B cell (primary cell): ENCODE measurements at places on chromosomes 4 and X.

GRCh38 chr4:74449571-74450297, 4.8 kb downstream of the AREG start:
- no peak for DNase-seq

DNA sequence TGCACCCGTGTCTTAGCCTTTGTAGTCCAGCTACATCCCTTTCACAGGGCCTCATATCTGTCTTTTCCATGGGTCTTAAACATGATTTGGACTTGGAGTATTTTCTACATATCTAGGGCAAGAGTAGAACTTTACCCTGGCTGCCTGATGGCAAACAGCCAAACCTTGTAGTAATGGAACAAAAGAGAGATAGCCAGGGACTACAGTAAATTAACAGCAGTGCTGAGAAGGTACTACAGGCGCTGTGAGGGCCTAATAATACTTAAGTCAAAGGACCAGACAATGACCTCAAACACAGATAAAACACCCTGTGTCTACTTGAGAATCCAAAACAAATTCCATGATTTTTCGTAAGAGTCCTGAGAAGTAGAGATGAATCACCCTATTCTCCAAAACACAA, 111.0 kb upstream of the WDR17 start:
- no peak for DNase-seq

DNA sequence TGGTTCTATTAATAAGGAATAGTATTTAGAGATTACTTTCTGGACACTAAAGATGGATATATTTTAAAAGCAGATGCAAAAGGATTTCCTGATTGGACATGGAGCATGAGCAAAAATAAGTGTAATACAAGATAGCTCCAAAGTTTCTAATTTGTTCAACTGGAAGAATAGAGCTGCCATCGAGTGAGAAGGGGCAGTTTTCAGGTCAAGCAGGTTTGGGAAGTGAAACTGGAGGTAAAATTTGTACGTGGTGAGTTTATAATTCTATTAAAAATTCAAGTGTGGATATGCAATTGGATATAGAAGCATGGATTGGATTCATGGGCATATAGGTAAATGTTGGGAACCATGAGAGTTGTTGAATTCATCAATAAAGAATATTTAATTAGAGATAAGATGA, 31.8 kb downstream of the PRDM8 start:
- DNase-seq = no peak

- no peak for DNase-seq
Observed at GRCh38 chr4:1614049-1614448, 70.1 kb downstream of the FAM53A start.

DNA sequence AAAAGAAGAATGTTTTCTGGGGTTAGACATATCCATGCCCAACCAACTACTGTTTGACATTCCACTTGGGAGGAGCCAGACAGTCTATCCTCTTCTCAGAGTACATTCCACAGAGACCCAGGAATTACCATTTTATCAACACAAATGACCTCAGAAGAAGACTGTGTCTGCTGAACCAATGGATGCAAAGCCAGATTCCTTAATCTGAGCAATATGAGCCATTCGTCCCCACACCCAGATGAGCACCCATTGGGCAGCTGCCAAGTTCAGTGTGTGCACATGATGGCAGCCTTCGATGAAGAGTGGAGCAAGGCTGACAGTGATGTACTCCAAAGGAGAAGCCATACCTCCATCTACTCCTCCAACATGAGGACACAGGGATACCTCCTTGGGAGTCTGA, 111.3 kb downstream of the ZNF674 start:
- no peak for DNase-seq

GRCh38 chr4:114807759-114808404, 209.3 kb downstream of the UGT8 start:
- peak; percentile 58 for DNase-seq

- no peak for DNase-seq
Observed at GRCh38 chr4:89704651-89705395, 132.1 kb downstream of the SNCA start.

DNA sequence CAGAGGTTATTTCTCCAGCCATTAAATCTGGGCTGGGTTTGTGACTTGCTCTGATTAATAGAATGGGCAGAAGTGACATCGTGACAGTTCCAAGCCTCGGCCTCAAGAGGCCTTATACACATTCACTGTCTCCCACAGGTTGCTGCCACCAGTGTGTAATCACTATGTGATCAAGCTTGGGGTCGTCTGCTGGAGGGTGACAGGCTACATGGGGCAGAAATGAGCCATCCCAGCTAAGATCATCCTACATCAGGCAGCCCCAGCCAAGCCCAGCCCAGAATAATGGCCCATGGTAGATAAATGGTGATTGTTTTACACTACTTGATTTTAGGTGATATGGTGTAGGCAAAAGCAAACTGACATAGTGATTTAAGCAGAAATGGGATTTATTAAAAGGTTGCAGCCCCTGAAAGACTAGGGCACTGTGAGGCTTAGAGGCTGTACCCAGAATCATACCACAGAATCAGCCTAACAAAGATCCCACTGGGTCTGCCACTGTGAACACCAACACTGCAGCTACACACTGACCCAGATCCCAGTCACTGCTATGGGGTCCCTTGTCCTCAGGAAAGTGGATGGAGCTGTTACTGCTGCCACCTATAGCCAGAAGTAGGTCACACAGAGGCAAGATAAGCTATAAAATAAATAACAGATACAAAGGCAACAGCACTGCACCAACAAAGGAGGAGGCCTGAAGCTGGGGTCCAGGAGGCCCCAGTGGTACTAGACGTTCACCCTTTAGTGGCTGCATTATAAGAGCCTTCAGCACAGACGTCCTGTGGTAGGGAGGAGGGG, 159.6 kb upstream of the RBPJ start:
- no peak for DNase-seq

GRCh38 chr4:129821073-129821472, 725.1 kb downstream of the C4orf33 start:
- no peak for DNase-seq

- no peak for DNase-seq
Observed at GRCh38 chrX:45748369-45748774, 547.7 kb upstream of the DIPK2B start.

GRCh38 chr4:125682730-125683129, 368.0 kb downstream of the FAT4 start:
- DNase-seq = no peak

- no peak for DNase-seq
Observed at GRCh38 chrX:37060999-37061398, 52.8 kb downstream of the FAM47C start.

DNA sequence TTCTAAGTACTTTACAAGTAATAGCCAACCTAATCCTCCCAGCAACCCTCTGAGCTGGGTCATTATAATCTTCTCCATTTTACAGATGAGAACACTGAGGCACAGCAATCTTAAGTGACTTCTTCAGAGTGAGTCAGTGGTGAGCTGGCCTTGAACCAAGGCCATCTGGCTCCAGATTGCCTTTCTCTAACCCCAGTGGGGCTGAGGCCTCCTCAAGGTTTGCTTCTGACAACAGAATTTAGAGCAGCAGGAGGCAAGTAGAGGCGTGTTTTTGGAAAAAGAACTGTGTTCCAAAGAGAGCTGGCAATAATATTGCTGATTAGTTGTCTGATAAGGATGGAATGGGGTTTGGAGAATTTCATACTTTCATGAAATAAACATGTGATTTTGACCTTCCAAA, 41.2 kb downstream of the PIR start:
- no peak for DNase-seq

DNA sequence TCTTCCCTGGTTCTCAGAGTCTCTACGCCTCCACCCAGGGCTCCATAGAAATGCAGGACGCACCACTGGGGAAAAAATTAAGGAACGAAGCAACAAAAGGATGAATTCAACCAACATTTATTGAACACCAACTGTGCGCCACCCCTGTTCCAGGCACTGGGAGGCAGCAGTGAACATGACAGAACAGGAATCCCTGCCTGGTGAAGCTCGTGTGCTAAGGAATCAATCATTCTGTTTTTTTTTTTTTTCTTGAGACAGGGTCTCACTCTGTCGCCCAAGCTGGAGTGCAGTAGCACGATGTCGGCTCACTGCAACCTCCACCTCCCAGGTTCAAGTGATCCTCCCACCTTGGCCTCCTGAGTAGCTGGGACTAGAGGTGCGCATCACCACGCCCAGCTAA, 1.9 kb upstream of the FTSJ1 start:
- no peak for DNase-seq

DNA sequence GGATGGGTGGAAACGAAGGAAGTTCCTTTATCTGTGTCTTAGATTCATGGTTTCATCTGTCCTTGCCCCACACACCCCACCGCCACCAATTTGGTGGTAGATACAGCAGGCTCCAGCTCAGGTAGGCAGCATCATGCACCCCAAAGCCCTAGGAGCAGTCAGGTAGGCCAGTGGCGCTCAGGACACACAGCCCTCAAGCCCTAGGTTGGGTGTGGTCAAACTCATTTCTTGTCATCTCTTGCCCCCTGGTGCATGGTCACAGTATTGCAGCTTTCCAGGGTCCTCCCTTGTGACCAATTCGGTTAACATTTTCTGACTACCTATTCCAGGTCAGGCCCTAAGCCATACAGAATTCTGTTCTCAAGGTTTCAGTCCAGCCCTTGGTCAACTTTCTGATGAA, 14.5 kb upstream of the PRRG3 start:
- peak; percentile 31 for DNase-seq

DNA sequence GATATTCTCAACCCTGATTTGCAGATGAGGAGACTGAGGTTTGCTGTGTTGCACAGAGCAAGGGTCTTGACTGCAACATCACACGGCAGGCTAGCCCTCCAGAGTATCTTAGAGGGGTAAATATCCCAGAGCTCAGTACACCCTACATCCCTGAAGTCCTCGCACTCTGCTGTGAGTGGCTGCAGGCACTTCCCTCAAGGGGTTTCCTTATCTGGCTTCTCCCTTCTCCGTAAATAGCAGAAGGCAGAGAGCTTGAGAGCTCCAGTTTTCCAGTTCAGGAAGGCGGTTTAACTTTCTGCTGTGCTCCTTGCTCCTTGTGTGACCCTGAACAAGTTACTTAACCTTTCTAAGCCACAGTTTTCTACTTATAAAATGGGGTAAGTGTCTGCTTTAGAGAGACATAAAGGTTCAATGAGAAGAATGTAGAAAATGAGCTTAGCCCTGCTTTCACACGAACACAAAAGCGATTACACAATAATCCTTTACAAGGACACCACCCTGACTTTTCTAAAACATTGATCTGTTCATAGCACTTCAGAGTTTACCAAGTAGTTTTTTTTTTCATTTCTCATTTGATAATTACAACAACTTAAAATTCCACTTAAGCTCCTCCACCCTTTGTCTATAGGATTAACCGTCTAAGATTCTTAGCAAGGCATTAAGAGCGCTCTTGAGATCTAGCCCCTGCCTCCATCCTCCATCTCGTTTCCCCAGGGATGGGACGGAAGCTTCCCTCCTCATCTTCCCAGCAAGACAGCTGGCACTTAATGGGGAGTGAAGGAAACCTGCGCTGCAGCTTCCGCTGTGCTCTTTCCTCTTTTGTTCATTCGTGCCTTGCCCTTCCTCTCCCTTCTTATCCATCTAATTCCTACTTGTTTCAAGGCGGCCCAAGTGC, 68.4 kb downstream of the TAPT1 start:
- DNase-seq = no peak

GRCh38 chr4:144906181-144906925, 191.6 kb downstream of the ANAPC10 start:
- DNase-seq = no peak

- DNase-seq = no peak
Observed at GRCh38 chr4:110527156-110527555, 51.2 kb downstream of the ENPEP start.

GRCh38 chr4:88382621-88383020, 4.0 kb downstream of the HERC6 start:
- DNase-seq = peak; percentile 41

DNA sequence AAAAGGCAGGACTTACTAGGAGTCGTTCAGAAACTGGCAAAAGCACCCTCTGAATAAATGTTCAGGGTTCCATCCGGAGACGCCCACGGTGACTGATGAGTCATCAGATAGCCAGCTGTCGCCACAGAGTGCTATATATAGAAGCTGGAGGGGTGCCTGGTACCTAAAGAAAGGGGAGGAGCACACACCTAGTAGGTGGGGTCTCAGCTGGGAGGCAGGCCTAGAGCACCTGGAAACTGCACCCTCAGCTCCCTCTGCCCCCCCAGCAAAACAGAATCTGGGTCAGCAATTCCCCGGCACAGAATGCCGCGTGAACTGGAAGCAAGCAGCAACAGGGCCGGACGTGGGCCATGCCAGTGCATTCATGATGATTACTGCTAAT, 242.0 kb downstream of the BCOR start:
- peak; percentile 47 for DNase-seq

DNA sequence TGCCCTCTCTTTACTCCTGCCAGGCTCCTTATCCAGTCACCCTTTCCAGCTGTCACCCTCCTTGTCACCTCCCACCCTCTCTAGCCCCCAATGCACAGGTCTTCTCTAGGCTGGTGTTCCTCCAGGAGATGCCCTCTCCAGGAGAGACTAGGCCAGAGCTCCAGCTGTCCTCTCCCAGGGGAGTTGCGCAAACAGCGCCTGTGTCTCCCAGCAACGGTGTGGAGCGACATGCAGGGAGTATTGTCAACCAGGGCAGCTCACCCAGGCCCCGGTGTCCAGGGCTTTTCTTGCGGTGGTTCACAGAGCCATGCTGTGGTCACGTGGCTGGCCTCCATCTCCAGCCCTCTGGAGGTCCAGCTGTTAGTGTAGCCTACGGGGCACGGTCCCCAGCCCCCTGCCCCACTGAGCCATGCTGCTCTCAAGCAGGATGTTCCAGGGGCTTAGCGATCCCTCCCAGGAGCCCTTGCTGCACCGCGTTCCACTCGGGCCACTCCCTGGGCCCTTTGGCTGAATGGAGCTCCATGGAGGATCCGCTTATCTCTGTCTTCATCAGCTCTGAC, 34.8 kb downstream of the CCNQ start:
- no peak for DNase-seq

DNA sequence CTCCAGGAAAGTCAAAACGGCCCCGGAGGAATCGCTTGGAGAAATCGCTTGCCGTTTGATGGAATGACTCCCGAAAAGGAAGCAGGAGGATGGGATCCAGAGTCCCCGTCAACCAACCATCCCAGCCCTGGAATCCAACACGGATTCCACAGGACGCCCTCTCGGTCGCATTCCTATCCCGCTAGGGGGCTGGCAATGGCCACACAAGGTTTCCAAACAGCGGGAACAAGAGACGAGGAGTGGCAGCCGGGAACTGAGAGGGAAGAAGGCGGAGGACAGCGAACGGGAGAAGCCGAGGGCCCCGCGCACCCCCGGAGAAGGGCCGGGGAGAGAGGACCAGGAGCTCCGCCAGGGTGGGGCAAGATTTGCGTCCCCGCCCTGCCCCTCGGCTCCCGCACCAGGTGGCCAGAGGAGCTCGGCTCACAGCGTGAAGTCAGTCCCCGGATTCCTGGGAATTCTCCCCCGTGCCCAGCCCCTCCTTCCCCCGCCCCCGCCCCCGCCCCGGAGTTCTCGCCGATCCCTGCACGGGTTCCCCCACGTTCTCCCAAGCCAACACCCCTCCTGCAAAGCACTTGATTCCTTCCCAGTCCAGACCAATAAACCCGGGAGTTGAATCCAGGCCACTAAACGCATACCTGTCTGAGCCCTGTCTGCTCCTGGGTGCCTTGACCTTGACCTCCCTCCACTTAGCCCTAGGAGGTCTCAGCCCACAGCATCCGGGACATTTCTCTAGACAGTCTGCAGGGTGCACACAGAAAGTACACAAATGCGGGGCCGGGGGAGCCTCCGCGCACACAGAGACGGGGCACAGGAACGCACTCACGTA, 1.4 kb downstream of the PDZD4 start:
- no peak for DNase-seq

GRCh38 chr4:157700898-157701694, 471.7 kb downstream of the GASK1B start:
- no peak for DNase-seq
